ENCODE measurements at places on chromosomes 6 and 20. TPM values are rescaled to one million over a fixed set of nuclear protein-coding genes. Genes with fewer than 3 reads are reported as not detected.

- no peaks in the 10 kb centered on the region for H3K4me1 ChIP-seq
These were observed 159.7 kb downstream of the PHACTR3 start for GRCh38 chr20:59764037-59764436.

GRCh38 chr6:167699141-167699931 is 127.4 kb upstream of the AFDN start:
- H3K4me1 ChIP-seq = no peaks in the 10 kb centered on the region
- H3K4me3 ChIP-seq = no peak overlapping the region
- no peaks in the 10 kb centered on the region for H3K27me3 ChIP-seq
- H3K36me3 ChIP-seq = no peaks in the 10 kb centered on the region
- H3K27ac ChIP-seq = no peak overlapping the region

GRCh38 chr6:144171406-144171805 is 21.1 kb downstream of the STX11 start:
- H3K27me3 ChIP-seq = no peaks in the 10 kb centered on the region
- H3K27ac ChIP-seq = no peak overlapping the region
- H3K36me3 ChIP-seq = no peaks in the 10 kb centered on the region
- no peaks in the 10 kb centered on the region for H3K4me1 ChIP-seq
- H3K4me3 ChIP-seq = no peak overlapping the region
- DNase-seq = no peak

DNA sequence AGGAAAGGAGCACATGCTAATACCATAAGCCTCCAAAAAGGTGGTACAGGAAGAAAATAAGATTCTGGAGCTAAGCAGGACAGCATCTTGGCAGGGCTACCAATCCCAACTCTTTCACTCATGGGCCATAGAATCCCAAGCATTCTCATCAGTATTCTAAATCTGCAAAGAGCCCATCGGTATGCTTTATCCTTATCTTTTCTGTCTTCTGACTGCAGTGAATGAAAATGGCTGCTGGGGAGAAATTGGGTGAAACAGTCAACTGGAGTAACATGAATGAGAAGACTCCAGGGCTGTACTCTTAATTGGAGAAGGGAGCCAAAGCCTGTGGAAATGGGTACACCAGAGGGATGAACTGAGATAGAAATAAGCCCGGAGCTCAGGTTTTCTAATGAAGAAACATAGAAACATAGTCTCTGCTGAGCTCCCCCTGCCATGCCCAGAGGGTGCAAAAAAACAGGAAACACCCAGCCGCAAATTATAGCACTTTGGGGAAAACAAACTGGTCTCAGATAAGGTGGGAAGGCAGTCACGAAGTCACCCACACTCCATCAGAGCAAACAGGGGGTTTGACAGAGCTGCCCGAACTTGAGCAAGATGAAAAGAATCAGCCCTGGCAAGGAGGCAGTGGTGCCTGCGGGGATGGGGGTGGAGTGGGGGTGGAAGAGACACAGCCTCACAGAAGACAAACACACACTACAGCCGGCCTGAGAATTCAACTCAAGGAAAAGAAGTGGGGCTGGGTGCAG is 35.4 kb upstream of the E2F3 start:
- H3K36me3 ChIP-seq = no peaks in the 10 kb centered on the region
- no peaks in the 10 kb centered on the region for H3K4me1 ChIP-seq
- H3K27ac ChIP-seq = no peak overlapping the region
- no peaks in the 10 kb centered on the region for H3K27me3 ChIP-seq
- H3K4me3 ChIP-seq = no peak overlapping the region

GRCh38 chr6:72788188-72788587 is 166.3 kb downstream of the KCNQ5 start:
- no peaks in the 10 kb centered on the region for H3K4me1 ChIP-seq
- no peak overlapping the region for H3K27ac ChIP-seq
- no peak for DNase-seq
- H3K36me3 ChIP-seq = no peaks in the 10 kb centered on the region
- no peaks in the 10 kb centered on the region for H3K27me3 ChIP-seq
- H3K4me3 ChIP-seq = no peak overlapping the region

The GRM1 gene
- total RNA-seq = under 0.01 TPM

The OLIG3 gene
- not detected for total RNA-seq

All from sigmoid colon (tissue), 7 donors.